Pancreas (tissue), 10 donors: ENCODE measurements at places on chromosomes 11 and 22. TPM values are rescaled to one million over a fixed set of nuclear protein-coding genes. Genes with fewer than 3 reads are reported as not detected.

The CSRP3 gene
- not detected for total RNA-seq

The KDM4E gene
- not detected for total RNA-seq

The CAPN5 gene
- total RNA-seq = 11.0 TPM

DNA sequence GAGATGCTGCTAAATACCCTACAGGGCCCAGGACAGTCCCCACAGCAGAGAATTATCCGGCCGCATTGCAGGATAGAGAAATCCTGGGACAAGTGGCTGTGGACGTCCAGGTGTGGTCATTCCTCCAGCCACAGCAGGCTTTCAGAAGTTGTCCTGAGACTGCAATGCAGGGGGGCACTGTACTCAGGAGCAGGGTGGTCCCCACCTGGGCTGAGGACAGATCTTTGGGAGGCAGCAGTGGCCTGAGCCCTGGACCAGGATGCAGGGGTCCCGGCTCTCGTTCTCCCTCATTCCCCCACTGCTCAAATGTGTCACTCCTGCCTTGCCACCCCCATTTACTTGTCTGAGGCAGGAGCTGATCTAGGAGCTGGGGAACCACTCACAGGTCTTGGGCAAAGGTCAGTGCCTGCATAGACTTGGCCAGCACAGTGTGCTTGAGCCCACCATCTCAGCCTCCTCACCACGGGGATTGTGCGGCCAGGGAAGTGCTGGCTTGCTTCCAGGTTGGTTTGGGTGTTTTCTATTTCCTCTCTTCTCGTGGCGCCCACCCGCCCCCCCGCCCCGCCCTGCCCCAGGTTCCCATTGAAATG lies 15.3 kb downstream of the LINC01488 start:
- DNase-seq = peak; percentile 44

- no peak for DNase-seq
These were observed 46.7 kb upstream of the CCDC34 start for GRCh38 chr11:27409742-27410141.
